ENCODE measurements at places on chromosomes 16 and 17.
A peak's percentile ranks its signal among the peaks of the same experiment; 100 is the strongest.

- ATAC-seq = no peak
Observed at GRCh38 chr17:32259586-32259985, 6.0 kb upstream of the RHBDL3 start.

GRCh38 chr16:20865420-20866131 lies 34.6 kb downstream of the DCUN1D3 start:
- ATAC-seq = peak; percentile 81

- ATAC-seq = no peak
Observed at GRCh38 chr17:41254861-41255260, 323 bp upstream of the KRTAP9-9 start.

DNA sequence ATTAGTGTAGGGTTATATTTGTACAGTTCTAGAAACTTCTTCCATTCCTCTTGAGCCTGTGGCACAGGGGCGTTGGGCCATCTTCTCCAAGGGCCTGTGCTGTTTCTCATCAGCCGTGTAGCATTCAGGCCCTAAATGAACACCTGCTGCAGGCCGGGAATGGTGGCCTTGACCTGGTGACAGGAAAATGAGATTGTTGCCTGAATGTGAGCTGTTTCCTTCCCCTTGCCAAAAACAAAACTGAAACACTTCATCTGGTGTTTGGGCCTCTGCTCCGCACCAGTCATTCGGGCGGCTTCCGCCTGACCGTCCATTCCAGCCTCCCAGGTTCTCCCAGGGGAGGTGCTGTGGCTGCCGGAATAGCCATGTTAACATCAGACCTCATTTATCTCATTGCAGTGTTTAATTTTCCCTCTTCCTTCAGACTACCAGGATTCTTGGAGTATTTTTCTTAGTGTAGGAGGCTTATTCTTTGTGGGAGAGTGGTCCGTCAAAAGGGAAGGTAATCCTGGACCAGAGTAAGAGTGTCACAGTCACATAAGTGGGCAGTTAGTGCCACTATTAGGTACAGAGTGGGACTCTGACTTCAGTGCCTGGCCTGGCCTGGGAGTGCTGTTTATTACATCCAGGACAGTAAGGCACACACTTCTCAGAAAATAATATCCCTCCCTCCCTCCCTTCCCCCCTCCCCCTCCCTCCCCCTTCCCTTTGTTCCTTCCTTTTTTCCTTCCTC lies 61.9 kb downstream of the WWP2 start:
- ATAC-seq = no peak

GRCh38 chr17:50064253-50065001 lies 8.5 kb downstream of the ITGA3 start:
- no peak for ATAC-seq

DNA sequence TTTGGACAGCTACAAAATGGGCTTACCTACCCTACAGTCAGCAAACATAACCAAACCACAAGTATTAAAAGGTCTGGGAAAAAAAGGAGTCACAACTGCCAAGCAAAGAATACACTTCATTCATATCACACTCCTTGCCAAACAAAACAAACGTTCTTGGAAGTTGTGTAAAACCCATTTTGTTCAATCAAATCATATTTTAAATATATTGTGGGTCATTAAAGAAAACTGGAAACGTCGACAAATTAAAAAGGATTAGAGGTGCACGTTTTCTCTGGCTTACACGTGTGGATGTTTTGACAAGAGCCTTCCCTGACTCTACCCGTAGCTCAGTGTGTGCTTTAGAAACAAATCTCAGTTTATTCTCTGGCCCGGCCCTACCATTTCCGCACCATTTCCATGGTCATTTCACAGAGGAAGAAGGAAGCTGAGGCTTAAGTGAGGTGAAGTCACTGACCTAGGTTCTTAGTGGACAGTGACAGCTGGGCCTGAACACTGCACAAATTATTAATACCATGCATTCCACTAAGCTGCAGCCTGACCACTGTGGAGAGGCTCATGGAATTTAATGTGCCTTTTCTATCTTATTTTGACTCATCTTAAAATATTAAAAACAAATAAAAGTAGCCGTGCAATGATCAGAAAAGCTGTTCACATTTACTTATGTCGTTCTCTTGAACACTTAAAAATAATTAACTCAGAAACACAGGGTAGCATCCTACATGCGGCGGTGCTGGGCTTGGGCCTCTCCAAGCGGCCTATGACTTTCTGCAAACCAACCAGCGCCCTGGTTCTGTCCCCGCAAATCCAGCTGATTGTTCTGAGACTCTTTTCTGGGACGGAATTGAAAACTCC lies 968 bp downstream of the CEP112 start:
- no peak for ATAC-seq

DNA sequence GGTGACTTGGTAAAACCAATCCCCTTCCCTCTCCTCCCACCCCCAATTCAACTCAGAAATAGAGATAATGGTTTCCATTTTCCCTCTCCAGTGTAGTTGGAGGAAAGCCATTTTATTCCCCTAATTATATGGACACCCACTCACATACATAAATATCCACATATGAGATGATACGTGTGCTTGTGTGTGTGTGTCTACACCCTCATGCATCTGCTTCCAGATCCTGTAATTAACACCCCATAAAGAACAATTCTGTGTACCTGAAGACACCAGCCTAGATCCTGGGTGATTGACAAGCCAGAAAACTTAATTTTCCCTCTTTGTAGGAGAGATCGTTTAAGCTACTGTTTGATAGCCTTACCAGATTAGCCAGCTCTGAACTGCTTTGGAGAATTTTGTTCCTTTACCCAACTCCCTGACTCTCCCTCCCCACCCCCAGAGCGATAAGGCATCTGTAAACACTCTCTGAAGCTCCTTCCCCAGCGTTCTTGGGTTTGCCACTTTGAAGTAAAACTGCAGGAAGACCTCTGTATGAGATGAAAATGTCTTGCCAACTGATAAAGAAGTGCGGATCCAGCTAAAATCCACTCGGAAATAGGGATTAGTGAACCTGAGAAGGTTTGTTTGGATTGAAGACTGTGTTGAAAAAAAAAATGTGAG lies 175.7 kb downstream of the RGS9 start:
- ATAC-seq = no peak

DNA sequence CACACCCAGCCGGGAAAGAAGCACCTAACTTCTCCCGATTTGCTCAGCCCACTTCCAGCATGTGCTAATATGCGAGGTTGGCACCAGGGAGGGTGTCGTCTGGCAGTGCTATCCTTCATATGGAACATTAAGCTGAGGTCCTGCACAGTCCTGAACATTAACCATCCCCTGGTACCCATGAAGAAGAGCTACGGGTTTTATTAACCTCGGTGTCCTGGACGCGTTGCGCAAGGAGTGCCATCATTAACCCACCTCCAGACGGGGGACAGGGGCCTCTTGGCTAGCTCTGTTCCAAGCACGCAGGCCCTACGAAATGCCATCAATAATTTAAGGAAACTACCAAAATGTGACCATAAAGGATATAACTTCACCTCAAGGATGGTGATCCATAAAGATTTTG lies 193.5 kb downstream of the MAF start:
- ATAC-seq = no peak

DNA sequence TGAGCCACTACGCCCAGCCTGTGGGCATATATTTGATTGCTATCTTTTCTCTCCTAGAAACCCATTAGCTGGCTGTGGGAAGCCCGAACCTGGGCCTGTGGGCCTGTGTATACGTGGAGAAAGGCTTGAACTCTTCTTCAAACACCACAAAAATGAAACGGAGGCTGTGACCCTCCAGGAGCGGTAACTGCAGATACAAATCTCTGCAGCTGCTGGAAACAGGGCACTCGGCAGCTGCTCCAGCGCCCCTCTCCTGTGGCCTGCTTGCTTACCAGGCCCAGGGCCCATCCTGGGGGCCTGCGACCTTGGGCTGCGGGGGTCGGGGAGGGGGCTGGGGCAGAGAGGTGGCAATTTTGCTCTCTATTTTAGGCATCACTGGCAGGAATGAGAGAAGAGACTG lies 28.0 kb upstream of the MTSS2 start:
- no peak for ATAC-seq

- no peak for ATAC-seq
Observed at GRCh38 chr17:22138861-22139469, 446.6 kb downstream of the KCNJ18 start.

- ATAC-seq = no peak
Observed at GRCh38 chr17:50618941-50619340, 15.7 kb upstream of the ABCC3 start.

- ATAC-seq = no peak
Observed at GRCh38 chr17:68468788-68469187, 11.5 kb upstream of the WIPI1 start.

DNA sequence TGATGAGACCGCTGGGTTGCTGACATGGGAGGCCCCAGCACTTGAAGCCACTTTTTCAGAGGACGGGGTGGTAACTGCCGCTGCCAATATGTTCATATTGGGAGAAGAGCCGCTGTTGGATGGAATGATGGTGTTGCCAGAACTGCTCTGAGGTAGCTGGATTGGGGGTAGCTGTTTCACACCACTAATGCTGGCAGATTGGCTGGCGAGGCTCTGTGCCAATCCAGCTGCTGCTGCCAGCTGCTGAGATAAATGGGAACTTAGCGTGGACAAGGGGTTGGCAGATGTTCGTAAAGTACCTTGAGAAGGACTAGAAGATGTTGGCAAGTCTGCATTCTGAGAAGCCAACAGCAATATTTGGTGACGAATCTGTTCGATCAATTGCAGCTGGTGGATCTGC lies 10.0 kb downstream of the SALL1 start:
- ATAC-seq = no peak

DNA sequence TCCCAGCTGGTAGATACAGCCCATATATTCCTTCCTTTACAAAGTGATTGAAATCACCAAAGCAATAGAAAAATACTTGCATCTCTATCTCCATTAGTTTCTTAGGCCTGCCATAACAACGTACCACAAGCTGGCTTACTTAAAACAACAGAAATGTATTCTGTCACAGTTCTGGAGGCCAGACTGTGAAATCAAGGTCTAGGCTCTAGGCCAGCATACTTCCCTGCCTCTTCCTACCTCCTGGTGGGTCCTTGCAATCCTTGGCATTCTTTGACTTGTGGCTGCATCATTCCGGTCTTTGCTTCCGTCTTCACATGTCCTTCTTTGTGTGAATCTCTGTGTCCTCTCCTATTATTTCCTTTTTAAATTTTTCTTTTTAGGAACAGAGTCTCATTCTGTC lies 62.5 kb downstream of the ERCC4 start:
- ATAC-seq = no peak

- ATAC-seq = no peak
Observed at GRCh38 chr16:84141143-84141670, 3.8 kb downstream of the HSDL1 start.

DNA sequence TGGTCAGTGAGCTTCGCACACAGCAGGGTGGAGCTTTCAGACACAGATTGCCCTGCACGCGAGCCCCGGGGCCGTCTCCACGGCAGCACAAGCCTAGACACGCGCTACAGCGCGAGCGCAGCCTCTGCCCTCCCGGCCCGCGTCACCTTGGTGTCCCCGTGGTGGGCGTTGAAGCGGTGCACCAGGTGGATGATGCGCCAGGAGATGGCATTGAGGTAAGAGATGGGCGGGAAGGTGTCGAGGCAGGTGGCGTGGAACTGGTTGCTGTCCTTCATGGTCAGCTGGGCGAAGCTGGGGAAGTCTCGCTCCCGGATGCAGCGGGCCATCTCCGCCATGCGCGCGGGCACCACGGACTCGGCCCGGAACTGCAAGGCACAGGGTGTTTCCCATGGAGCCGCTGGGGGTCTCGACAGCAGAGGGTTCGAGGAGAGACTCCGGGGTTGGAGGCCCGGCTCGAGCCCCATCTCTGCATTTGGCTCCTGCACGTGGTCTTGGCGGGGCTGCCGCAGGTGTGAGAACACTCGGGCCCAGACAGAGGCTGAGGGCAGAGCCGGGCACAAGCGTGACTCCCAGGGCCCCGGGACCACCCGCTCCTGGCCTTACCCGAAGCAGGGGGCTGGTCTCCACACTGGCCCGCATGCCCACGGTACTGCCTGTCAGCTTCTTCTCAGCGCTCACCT lies 4.3 kb upstream of the CYBA start:
- ATAC-seq = no peak

DNA sequence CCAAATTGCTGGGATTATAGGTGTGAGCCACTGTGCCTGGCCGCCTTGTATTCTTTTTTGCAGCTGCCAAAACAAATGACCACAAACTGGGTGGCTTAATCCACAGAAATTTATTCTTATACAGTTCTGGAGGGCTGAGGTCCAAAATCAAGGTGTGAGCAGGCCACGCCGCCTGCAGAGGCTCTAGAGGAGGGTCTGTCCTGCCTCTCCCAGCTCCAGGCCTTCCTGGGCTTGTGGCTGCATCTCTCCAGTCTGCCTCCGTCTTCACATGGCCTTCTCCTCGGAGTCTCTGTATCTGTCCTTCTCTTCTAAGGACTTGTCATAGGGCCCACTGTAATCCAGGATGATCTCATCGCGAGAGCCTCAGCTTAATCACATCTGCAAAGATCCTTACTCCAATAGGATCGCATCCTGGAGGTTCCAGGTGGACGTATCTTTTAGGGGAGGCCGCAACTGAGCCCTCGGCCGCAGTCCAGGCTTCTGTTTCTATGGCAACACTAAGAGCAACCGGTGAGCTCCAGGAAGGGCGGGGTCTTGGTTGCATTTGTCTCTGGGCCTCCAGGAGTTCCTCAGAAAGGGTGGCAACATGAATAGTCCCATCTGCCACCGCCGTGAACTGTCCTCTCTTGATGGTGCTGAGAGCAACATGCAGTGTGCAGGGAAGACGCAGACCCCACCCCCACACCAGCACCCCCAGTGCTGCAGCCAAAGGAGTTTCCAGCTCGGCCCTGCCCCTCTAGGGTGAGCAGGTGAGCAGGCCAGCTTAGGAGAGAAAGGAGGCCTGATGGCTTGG lies 29.5 kb upstream of the CREBBP start:
- no peak for ATAC-seq

DNA sequence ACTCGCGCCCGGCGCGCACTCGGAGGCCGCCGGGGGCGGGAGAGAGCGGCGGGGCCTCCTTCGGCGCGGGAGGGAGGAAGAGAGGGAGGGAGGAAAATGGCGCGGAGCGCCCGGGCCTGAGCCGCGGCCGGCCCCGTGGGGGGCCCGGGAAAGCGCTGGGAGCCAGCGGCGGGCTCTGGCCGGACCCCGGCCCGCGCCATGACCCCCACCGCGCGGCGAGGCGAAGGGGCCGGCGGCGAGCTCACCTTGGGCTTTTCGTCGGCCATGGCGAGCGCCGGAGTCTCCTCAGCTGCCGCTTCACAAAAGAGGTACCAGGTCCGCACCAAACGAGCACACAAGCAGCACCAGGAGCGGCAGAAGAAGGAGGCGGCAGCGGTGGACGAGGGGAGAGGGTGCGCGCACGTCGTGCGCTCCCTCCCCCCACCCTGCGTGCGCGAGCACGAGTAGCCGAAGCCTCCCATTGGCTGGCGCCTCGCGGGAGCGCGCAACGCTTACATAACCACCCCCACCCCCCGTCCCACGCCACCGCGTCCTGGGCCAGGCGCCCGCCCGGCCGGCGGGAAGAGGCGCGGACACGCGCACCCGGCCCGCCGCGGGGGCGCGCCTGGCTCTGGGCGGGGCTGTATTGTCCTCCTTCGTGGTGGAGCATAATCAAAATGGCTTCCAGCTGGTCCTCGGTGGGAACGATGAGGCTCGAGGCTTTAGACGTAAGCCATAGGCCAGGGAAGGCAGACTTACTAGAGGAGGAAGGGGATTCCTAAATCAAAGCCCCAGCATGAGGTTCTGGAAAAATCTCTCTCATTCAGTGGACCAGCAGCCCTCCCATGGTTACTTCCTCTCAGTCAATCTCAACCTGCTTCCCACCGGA lies at the start of gene SUMO2:
Gene SUMO2, minus strand, starts transcription at position 391 of the 868 bp plus-strand sequence. Its CDS starts 125 bp downstream, at position 266.
- peak; percentile 87 for ATAC-seq
